ENCODE measurements at places on chromosomes 13 and 19.

DNA sequence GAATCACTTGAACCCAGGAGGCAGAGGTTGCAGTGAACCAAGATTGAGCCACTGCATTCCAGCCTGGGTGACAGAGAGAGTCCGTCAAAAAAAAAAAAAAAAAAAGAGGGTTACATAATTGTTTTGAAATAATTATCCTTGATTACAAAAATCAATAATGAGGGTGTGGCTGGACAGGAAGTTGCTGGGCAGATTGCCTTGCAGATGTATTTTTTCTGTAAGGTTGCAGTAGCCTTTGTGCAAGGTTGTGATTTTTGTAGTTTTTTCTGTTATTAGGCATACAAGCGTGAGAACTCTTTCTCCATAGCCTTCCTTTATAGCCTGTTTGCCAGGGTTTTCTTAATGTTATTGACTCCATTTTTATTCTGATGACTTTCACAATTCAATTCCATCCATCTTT, 40.7 kb upstream of the SIN3B start:
- DNase-seq = no peak

DNA sequence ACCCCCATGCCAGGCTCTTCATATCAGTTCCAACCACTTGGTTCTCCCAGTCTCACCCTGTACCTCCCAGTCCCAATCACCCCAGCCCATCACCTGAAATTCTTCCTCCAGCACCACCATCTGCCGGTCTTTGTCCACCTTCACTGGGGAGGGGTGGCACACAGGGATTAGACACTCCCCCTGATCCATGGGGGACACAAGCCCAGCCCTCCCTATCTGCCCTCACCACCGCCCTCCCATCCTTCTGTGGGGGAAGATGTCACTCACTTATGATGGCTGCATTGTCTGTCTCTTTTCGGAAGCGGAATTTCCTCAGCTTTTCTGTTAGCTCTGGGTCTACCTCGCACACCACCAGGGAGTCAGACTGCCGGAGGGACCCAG, 685 bp downstream of the GMFG start:
- DNase-seq = no peak

- no peak for DNase-seq
Observed at GRCh38 chr13:114339857-114340534, 25.7 kb downstream of the CHAMP1 start.

DNA sequence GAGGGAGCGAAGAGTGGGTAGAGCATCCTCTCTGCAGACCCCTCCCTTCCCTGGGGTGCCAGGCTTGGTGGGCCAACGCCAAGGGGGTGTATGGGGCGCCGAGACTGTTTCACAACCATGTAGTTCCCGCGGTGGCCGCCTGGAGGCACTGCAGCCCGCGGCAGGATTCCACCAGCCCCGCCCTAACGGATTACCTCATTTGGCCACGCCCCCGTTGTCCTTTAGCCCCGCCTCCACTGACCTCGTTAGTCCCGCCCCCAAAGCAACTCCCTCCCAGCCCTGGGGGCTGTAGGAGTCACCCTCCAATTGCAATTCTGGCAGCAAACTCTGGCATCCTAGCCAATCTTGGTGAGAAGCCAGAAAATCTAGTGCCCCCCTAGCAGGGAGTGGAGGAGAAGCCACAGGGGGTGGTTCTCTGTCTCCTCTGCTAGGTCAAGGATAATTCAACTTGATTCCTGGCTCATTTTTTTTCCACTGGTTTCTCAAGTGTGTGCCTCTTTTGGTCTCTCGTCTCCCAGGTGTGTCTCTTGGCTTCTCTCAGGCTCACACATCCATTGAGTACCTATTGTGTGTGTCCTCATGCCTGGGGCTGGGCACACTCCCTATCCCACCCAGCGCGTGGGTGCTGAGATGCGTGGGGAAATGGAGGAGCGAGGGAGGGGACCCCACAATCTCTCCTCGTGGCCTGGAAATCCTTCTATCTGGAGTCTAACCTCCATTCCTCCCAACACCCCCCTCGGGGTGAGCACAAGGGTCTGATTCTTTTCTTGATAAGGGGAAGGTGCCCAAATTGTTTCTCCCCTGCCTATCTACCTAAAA, 2.0 kb downstream of the OLFM2 start:
- DNase-seq = peak; percentile 76

- DNase-seq = peak; percentile 56
Observed at GRCh38 chr19:4267101-4267900, 11.8 kb upstream of the SHD start.

DNA sequence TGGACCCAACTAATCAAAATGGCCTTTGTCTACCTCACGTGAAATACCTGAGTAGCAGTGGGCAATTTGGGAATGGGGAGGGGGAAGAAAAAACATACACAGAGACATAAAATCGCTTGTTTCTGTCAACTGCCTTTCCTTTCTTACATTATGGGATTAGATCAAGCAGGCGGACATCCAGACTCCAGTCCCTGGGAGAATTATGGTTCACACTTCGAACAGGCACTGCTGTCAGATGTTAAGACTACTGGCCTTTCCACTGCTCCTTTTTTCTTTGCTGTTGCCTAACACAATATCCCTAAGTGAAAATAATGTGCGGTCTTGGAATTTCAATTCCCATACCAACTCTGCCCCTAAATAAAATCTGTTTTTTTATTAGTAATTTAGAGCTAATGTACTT, 1719.7 kb upstream of the SLC10A2 start:
- no peak for DNase-seq

DNA sequence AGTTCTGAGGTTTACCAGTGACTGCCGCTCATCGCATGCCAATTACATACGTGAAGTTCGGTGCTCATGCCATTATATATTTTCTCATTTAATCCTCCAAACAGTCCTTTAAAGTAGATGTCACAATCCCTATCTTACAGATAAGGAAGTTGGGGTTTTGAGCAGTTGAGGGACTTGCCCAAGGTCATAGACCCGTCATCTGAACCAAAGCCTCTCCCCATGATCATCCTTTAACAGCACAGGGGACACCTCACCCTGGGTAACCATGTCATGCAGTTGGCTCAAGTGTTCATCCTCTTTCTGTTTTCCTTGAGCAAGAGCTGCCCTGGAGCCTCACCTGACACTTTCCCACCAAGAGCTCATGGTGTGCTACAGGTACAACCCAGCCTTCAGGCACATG, 69.1 kb downstream of the HSPH1 start:
- no peak for DNase-seq

- no peak for DNase-seq
Observed at GRCh38 chr19:41029524-41030432, 38.7 kb downstream of the CYP2B6 start.

DNA sequence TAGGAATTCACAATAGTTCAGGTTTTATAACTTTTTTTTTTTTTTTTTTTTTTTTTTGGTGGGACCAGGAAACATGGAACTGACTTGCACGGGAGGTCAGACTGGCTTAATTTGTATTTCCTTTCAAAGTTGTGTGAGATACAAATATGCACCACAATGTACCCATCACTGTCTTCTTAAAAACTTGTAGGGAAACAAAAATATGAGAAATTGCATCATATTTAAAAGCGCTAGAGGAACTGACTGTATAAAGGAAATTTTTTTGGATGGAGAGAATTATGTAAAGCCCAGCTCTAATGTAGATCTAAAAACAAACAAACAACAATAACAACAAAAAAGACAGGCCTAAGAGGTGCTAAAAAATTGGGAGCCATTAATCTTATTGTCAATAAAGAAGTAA, 246.5 kb downstream of the DCT start:
- no peak for DNase-seq

- DNase-seq = no peak
Observed at GRCh38 chr13:114230117-114230516, 4.6 kb upstream of the CDC16 start.

DNA sequence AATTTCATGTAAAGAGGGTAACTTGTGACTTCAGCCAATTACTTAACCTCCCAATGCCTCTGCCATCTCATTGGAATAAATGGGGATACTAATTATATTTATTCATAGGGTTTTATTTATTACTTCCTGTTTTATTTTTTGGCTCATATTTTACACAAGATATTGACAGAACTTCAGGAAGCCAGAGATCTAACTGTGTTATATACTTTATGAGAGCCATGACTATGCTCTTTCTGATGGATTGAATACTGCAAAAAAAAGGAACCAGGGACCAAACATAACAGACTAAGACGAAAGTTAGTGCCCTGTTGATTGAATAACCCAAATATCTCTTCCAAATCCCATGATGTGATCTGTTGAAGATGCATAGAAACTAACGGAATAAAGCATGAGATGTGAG, 243.3 kb upstream of the STARD13 start:
- no peak for DNase-seq

DNA sequence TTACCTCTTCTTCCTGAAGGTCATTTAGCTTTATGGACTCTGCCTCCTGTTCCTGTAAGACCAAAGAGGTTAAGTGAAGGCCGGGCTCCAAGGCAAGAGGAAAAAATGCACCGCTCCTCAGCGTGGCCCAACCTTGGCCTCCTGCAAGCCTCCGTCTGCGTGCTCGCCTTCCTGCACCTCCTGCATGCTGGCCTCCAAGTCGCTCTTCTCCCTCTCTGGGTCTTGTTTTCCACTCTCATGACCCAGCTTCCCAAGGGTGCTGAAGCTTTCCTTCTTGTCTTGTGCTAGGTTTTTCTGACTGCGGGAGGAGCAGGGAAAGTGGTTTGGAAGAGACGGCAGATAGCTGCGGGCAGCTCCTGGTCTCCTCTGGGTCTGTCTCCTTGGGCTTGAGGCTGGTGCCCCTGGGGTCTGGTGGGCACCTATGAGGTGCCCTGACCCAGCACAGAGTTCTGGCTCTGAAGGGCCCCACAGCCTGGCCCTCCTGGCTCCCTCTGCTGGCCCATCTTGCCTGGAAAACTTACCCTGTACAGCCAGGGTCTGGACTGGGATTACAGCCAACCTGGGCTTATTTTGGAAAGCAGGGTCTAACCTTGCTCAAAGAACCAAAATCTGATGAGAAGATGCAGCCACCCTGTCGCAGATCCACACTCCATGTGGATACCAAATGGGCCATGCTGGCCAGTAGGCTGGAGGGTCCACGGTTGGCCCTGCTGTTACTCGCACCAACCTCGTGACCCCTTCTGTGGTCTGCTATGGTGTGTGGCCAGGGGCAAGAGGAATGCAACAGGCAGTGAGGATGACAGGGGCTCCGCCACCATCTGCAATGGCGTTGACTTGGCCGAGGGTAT, 5.2 kb downstream of the C13orf46 start:
- no peak for DNase-seq

GRCh38 chr13:110334256-110334655, 27.2 kb downstream of the COL4A2 start:
- DNase-seq = no peak

DNA sequence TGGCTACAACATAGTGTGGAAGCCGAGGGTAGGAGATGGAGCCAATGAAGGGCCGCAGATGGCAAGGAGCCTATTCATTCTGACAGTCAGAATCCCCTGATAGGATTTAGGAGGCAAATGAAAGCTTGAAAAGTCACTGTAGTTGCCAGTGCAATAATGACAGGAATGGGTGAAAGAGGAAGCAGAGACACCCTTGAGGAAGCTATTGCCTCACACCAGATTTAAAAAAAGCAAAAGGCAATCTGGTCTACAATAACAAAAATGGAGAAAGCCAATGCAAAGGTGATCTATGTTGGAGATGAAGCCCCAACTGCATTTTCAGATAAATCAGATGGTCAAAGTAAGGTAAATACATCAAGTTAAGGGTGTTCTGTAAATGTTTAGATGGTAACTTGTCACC, 158.5 kb downstream of the TUBA3C start:
- no peak for DNase-seq

GRCh38 chr19:13010038-13010991, 15.0 kb downstream of the NFIX start:
- no peak for DNase-seq

DNA sequence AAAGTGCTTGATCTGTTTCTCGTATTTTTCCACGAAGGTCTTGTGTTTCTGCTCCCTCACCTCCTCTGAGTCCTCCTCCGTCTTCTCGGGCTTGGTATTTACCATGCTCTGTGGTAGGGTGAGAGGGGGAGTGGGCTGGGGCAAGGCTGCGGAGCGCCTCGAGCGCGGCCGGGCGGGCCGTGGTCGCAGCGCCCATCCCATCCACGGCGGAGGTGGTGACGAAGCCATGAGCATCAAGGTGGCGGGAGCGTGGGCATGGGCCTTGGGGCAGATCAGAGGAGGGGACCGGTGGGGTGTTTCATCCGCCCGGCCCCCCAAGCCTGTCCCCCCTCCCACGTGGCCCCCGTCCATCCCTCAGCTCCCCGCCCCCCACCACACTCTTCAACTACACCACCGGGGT, 7.9 kb downstream of the CDC37 start:
- DNase-seq = no peak

- no peak for DNase-seq
Observed at GRCh38 chr19:6663236-6664201, 6.4 kb downstream of the TNFSF14 start.

GRCh38 chr13:25281193-25281934, 5.9 kb downstream of the MTMR6 start:
- no peak for DNase-seq

GRCh38 chr19:40283414-40284250, 1.5 kb downstream of the AKT2 start:
- no peak for DNase-seq

- DNase-seq = no peak
Observed at GRCh38 chr13:50916701-50917184, 7.2 kb downstream of the RNASEH2B start.

- DNase-seq = no peak
Observed at GRCh38 chr19:48500830-48501493, 10.7 kb downstream of the LMTK3 start.

- no peak for DNase-seq
Observed at GRCh38 chr13:109422161-109422560, 364.2 kb downstream of the IRS2 start.

GRCh38 chr13:32549788-32550187, 11.2 kb upstream of the N4BP2L2 start:
- DNase-seq = no peak

DNA sequence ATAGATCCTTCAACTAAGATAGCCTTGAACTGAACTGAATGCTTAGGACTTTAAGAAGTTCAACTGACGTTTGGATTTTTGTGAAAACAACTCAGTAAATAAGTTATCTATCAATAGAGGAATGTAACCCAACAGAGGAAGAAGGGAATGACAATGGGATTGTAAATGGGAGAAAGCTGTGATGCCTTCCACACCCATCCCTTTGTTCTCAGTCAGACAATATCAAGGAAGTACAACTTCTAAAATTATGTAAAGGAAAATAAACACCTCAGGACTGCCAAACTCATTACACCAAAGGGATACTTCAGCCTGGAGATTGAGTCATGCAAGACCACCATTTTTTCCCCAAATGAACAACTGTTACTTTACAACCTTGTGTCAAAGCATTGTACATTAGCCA, 21.1 kb downstream of the CEACAM8 start:
- DNase-seq = no peak

GRCh38 chr19:5954293-5954692, 23.6 kb downstream of the RANBP3 start:
- no peak for DNase-seq
